ENCODE measurements at places on chromosomes 6 and 20. TPM values are rescaled to one million over a fixed set of nuclear protein-coding genes. Genes with fewer than 3 reads are reported as not detected.

The LY6G6C gene
- total RNA-seq: not detected

The NKX2-2 gene
- not detected for total RNA-seq

The FUCA2 gene
- total RNA-seq: 26.4 TPM

The EBF4 gene
- 0.99 TPM for total RNA-seq

The OOEP gene
- total RNA-seq: not detected

The CGAS gene
- total RNA-seq: 5.7 TPM

The FNDC11 gene
- 0.94 TPM for total RNA-seq

The PRDM1 gene
- 0.94 TPM for total RNA-seq

The ATAT1 gene
- total RNA-seq: 3.1 TPM

The THBD gene
- 36.6 TPM for total RNA-seq

The TINAG gene
- total RNA-seq: not detected

The MAP7 gene
- 0.36 TPM for total RNA-seq

The DOK5 gene
- total RNA-seq: 0.36 TPM

The NRSN1 gene
- total RNA-seq: not detected

The MOG gene
- total RNA-seq: not detected

The HLA-DPB1 gene
- total RNA-seq: 9.2 TPM

The DLGAP4 gene
- 19.8 TPM for total RNA-seq

The MYLK4 gene
- total RNA-seq: 0.38 TPM

The SRMS gene
- total RNA-seq: not detected

The PRDM13 gene
- not detected for total RNA-seq

The ADTRP gene
- 2.7 TPM for total RNA-seq

The GSTA2 gene
- total RNA-seq: not detected

The CDH22 gene
- not detected for total RNA-seq

The VWA7 gene
- 0.09 TPM for total RNA-seq

The SEL1L2 gene
- total RNA-seq: not detected

The MAK gene
- not detected for total RNA-seq

The FOXS1 gene
- total RNA-seq: 2.8 TPM

The TCF15 gene
- total RNA-seq: 0.90 TPM

The DDX43 gene
- 0.75 TPM for total RNA-seq

The SCAF8 gene
- 17.2 TPM for total RNA-seq

The C6orf163 gene
- 2.1 TPM for total RNA-seq

The KCTD20 gene
- total RNA-seq: 74.5 TPM

The ANGPT4 gene
- total RNA-seq: not detected

The NMBR gene
- total RNA-seq: not detected

Measured in endothelial cell of coronary artery (primary cell).